Activated CD4-positive, alpha-beta T cell treated with anti-CD3 and anti-CD28 coated beads for 1 hour (primary cell): ENCODE measurements at places on chromosomes 11 and 22.

DNA sequence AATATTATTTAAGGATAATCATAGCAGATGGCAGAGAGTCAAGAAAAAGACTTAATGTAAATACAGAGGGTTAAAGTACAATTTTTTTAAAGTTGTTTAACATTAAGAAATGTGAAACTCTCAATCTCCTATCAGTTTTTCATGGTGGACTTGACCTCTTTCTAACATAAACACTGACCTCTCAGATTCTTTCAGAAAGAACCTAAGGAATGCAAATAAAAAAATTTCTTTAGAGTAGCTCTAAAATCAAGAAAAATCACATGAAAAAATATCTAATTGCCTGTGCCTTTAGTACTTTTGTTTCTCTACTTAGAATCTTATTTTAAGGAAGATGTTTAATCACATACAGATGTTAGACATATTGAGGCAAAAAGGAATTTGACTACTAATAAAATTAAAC, 12.9 kb downstream of the RNF141 start:
- no peak for DNase-seq

DNA sequence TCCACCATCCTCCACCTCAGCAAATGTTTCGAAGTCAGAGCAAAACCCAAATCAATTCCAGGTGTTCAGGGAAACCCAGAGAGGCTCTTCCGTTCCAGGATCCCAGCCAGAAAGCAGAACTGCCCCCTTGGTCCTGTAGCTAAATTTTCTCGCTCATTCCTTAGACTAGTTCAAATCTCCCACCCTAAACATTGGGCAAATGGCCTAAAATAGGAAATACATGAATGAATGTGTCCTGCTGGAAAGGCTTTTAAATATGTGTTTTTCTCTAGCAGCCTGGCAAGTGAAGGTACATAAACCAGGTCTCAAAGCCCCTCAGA, 89.6 kb downstream of the ETS1 start:
- no peak for DNase-seq

- no peak for DNase-seq
Observed at GRCh38 chr11:105033781-105034180, 1.2 kb downstream of the CASP1 start.

DNA sequence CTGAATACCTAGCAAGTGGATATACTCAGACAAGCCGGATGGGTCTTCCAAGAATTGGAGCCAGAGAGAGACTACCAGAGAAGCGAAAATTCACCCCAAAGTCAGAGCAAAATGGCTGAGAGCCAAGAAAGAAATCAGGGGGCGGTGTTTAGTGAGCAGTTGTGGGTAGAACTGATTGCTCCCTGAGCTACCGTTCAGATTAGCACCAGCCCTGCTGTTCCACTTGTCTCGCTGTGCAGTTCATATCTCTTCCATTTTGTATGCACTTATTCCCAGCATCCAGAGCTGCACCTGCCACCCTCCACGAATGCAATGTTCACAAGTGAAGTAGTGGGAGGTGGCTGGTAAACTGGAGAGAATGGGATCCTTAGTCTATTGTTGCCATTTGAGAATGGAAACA, 25.5 kb downstream of the DRD2 start:
- DNase-seq, result no peak

GRCh38 chr22:48262596-48263430, 1500.4 kb downstream of the TBC1D22A start:
- DNase-seq, result no peak

DNA sequence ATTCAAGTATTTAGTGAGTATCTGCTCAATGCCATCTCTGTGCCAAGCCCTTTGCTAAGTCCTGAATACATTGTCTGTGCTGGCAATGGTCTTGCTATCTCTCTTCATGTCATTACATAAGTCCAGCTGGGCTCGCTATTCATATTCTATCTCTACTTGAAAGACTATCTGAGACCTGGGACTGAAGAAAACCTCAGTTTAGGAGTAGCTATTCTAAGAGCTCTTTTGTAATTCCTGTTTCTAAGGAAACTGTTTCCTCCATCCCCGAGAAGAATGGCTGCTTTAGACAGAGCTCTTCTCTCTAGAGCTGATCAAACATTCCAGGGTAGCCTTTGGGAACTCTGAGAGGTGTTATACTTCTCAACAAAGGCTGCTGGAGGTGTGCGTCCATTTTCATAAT, 33.0 kb downstream of the SLC17A6 start:
- no peak for DNase-seq

DNA sequence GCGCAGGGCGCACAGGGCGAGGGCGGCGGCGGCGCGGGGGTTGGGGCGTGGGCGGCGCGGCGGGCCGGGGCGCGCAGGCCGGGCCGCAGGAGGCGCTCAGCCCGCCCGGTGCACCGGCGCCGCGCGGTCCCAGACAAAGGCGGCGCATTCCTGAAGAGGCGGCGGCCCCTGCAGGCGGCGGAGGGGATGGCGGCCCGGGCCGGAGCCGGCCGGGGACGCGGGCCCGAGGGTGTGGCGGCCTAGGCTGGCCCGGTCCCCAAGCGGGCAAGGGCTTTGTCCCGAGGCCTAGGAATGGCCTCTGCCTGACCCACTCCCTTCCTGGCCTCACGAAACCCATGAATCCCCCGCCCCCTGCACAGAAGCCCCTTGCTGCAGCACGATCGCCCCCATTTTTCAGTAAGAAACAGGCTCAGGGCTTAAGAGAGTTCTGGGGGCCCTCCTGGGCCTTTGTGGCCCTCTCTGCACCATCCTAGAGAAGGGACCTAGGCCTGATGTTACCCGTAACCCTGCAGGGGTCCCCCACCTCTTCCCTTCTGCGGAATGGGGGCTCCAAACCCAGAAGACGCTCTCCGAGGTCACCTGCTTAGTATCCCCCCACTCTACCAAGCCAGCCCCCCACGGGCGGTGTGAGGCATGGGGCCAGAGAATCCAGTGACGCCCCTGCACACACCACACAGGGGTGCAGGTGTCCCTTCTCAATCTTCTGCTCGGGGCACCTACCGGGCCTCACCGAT, at the start of gene RTN4R:
RTN4R (minus strand) TSS at position 40 of the 734 bp plus-strand sequence. CDS start 226 bp downstream, outside the sequence.
- DNase-seq, result peak; percentile 24

DNA sequence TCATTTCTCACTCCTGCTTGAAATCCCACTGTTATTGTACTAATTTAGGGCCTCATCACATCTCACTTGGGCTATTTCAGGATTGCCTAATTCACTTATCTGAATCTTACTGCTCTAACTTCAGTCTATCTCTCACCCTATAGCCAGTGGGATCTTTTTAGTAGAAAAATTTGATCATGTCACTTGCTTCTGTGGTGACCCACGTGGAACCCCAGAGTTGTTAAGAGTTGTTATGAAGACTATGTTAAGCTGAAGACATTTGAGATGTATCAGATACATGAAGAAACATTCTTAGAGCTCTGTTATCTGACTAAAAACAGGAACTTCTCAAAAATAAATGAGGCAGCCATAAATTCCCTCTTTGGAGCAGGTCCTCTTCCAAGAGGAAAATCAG, 1375.6 kb upstream of the TENM4 start:
- no peak for DNase-seq

GRCh38 chr11:92967178-92967577, 2.3 kb upstream of the MTNR1B start:
- DNase-seq, result no peak

GRCh38 chr22:27391092-27391770, 410.3 kb downstream of the MN1 start:
- no peak for DNase-seq

GRCh38 chr11:103541186-103541795, 432.1 kb downstream of the DYNC2H1 start:
- no peak for DNase-seq

GRCh38 chr22:23862103-23862502, 4.4 kb downstream of the SLC2A11 start:
- no peak for DNase-seq

DNA sequence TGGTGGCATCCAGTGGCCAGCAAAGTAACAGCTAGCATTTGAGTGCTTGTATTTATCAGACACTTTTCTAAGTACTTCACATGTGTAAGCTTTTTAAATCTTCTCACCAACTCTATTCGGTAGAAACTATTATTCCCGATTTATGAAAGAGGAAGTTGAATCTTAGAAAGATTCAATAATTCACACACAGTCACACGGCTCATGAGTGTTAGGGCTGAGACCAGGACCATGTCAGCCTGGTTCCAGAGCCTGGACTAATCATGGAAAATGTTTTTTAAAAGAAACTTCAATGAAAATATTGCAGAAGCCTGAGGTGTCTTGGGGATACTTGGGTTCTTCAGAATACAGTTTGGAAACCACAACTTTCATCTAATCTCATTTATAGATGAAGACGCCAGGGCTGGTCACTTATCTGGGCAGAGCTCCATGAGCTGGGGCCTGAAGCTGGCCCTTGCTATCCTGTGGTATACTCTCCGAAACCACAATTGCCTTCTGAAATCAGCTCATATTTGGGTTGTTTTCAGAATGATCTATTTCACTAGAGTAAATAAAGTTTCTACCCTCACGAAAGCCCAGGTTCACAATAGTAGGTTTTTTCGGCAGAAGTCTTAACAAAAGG, 4.3 kb upstream of the CRTAM start:
- DNase-seq, result no peak

DNA sequence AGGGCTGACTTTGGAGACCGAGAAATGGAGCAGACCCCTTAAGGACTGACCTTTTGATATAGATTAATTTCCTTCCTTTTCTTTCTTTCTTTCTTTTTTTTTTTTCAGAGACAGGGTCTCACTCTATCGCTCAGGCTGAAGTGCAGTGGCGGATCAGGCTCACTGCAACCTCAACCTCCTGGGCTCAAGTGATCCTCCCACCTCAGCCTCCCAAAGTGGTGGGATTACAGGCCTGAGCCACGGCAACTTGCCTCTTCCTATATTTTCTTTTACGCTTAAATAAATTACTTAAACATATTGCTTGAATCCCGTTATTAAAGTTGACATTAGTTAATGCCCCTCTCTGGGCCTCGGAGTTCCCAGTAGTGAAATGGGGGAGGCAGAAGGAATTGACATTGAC, 350 bp upstream of the KCTD14 start:
- no peak for DNase-seq

DNA sequence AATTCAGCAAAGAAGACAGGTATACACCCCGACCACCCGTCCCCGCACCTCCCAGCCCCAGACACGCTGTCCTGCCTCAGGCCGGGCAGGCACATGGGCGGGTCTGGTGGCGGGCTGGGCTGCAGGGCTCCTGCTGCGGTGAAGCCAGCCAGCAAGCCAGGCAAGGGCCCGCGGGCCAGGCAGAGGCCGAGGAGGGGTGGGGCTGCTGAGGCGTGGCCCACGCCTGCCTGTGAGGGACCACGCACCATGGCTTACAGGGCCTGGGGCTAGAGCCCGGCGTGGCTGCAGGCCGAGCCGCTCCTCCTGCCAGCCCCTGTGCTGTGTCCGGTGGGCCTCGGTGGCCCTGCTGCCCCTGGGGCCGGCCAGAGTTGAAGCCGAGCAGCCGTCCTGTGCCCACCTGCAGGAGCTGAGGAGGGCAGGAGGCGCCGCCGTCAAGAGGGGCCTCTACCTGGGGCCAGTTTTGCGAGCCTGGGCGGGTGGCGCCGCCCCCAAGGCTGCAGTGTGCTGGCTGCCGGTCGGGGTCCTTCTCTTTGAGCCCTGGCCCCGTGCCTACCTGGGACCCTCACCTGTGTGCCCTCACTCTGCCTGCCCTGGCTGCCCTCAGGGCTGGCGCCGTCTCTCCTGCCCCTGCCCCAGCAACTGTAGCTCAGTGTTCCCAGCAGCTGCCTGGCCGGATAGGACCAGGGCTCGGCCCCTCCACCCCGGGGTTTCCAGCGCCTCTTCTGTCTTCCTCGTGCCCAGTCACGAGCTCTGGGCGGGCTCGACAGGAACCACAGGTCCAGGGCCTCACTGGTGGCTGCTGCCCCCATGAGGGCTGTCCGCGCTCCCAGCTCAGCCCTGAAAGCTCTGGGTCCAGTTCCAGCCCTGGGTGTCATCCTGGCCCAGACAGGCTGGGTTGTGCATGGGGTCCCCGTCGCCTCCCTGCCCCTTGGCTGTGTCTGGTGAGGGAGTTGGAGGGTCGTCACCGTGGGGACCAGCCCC, 38.4 kb downstream of the MOB2 start:
- DNase-seq, result no peak

DNA sequence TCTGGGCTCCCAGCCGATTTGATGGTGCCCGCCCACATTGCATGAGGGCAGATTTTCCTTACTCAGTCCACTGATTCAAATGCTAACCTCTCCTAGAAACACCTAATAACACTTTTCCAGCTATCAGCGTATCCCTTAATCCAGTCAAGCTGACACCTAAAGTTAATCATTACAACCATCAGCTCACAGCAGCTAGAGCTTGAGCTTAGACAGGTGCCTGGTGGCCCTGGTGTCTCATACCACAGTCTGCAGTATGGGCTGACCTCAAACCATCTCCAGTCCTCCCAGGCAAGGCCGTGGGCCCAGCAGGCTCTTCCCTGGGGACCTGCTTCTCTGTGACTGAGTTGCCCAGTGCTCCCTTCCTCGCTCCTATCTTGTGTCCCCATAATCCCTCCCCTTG, 174.4 kb upstream of the NECTIN1 start:
- DNase-seq, result no peak

- DNase-seq, result no peak
Observed at GRCh38 chr11:94782446-94782845, 14.3 kb downstream of the AMOTL1 start.

- DNase-seq, result no peak
Observed at GRCh38 chr11:126311401-126312291, 7.8 kb downstream of the DCPS start.

- DNase-seq, result no peak
Observed at GRCh38 chr11:117255966-117256365, 23.5 kb downstream of the RNF214 start.

GRCh38 chr11:119081682-119082260, 2.9 kb upstream of the HMBS start:
- DNase-seq, result no peak

GRCh38 chr11:110092111-110092514, 1.1 kb upstream of the ZC3H12C start:
- no peak for DNase-seq

GRCh38 chr11:76231121-76231738, 24.9 kb upstream of the WNT11 start:
- DNase-seq, result no peak

DNA sequence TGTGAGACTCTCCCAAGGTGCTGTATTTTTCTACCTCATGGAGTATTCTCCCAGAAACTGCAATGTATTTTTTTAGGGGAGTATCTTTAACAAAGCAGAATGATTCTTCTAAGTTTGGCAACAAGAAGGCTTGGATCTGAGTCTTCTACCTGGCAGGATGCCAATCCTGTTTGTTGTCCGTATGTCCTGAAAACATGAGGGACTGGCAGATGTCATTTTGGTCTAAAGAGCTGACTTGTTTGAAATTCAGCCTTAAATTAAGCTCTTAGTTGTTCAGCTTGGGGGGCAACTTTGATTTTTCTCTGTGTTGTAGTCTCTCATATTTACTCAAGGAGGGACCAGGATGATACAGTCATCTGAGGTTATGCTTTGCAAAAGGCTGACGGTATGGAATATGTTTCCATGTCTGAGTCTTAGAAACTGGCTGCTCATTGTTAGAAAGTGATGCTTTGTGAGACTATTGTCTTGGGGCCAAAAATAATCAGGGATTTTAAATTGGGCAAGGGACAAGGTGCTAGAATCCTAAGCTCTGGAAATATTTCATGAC, 9.3 kb downstream of the MRPL16 start:
- no peak for DNase-seq

- DNase-seq, result no peak
Observed at GRCh38 chr22:34847072-34847471, 218.9 kb upstream of the ISX start.

- no peak for DNase-seq
Observed at GRCh38 chr22:37965940-37966664, 12.6 kb downstream of the POLR2F start.

GRCh38 chr11:117538263-117539135, 210.8 kb downstream of the CEP164 start:
- no peak for DNase-seq
